ENCODE measurements at places on chromosomes 2 and 18. TPM values are rescaled to one million over a fixed set of nuclear protein-coding genes. Genes with fewer than 3 reads are reported as not detected.

The TEKT4 gene
- total RNA-seq, result not detected

The SAG gene
- not detected for total RNA-seq

The EN1 gene
- total RNA-seq, result 0.63 TPM

The SOWAHC gene
- 9.3 TPM for total RNA-seq

The MAL gene
- not detected for total RNA-seq

The TACR1 gene
- total RNA-seq, result 0.09 TPM

The ZC3H6 gene
- 2.9 TPM for total RNA-seq

The HOXD8 gene
- 0.45 TPM for total RNA-seq

The CDH19 gene
- not detected for total RNA-seq

The SYT4 gene
- under 0.01 TPM for total RNA-seq

The LRP1B gene
- 0.36 TPM for total RNA-seq

The CRYGC gene
- total RNA-seq, result not detected

The TMEM37 gene
- total RNA-seq, result not detected

The RAD51AP2 gene
- not detected for total RNA-seq

The GNLY gene
- total RNA-seq, result not detected

The CTNNA2 gene
- 0.36 TPM for total RNA-seq

The RAB6C gene
- total RNA-seq, result not detected

The CHRNG gene
- total RNA-seq, result not detected

The ALK gene
- total RNA-seq, result 0.27 TPM

The GPR45 gene
- total RNA-seq, result not detected

The RNU2-63P gene
- total RNA-seq, result not detected

The DSC1 gene
- total RNA-seq, result 0.25 TPM

The MYOM1 gene
- total RNA-seq, result 0.90 TPM

The SLC5A7 gene
- not detected for total RNA-seq

The TEX44 gene
- not detected for total RNA-seq

The SH3RF3 gene
- 8.4 TPM for total RNA-seq

The SLC4A5 gene
- 0.45 TPM for total RNA-seq

The IL1A gene
- 0.90 TPM for total RNA-seq

The PPP1R7 gene
- total RNA-seq, result 41.2 TPM

The SGPP2 gene
- not detected for total RNA-seq

The ALLC gene
- total RNA-seq, result not detected

The C2orf15 gene
- total RNA-seq, result not detected

The ARHGEF4 gene
- total RNA-seq, result 5.2 TPM

The GPR39 gene
- total RNA-seq, result 12.7 TPM

The ACMSD gene
- not detected for total RNA-seq

The RAB17 gene
- total RNA-seq, result 0.54 TPM

The NYAP2 gene
- total RNA-seq, result not detected

The TNFAIP6 gene
- total RNA-seq, result 51.9 TPM

The RAB31 gene
- total RNA-seq, result 90.4 TPM

The SLC23A3 gene
- 1.6 TPM for total RNA-seq

The ELMOD3 gene
- total RNA-seq, result 9.0 TPM

The LYG2 gene
- not detected for total RNA-seq

The OTOS gene
- total RNA-seq, result not detected

The LCT gene
- not detected for total RNA-seq

The NGEF gene
- total RNA-seq, result 1.1 TPM

The BMP10 gene
- total RNA-seq, result not detected
